ENCODE measurements at places on chromosomes 16 and 17.

DNA sequence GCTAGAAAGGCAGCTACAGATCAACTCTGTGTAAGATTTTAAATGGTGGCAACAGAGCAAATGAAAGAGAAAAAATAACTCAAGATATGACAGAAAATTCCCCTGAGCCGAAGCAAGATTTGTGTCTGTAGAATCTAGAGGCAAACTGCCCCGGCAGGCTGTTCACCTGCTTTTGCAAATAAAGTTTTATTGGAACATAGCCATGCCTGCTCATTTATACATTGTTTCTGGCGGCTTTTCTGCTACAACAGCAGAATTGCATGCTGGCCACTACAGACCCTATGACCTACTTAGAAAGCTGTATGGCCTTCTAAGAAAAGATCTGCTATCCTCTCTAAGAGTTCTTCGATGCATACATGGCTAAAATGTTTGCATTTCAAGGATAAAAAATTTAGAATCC lies 119.5 kb downstream of the SALL1 start:
- DNase-seq, result no peak

DNA sequence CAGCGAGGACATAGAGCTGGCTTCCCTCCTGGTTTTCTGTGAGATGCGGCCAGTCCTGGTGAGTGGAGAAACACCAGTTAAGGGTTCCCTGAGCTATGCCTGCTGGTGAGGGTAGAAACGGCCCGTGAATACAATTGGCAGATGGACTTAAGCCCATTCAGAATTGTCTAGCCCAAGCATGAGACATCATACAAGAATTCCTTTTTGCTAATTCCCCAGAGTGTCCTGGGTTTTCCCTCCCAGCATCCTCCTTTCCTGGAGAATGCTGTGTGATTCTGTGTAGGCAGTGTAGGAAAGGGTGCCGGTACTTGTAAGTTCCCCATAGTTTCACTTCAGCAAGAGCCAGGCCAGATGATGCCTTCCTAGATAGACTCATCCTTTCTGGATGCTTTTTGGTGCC lies 65.1 kb downstream of the SDR42E1 start:
- no peak for DNase-seq

- peak; percentile 84 for DNase-seq
Observed at GRCh38 chr17:42289611-42290181, 1.4 kb downstream of the STAT5A start.

DNA sequence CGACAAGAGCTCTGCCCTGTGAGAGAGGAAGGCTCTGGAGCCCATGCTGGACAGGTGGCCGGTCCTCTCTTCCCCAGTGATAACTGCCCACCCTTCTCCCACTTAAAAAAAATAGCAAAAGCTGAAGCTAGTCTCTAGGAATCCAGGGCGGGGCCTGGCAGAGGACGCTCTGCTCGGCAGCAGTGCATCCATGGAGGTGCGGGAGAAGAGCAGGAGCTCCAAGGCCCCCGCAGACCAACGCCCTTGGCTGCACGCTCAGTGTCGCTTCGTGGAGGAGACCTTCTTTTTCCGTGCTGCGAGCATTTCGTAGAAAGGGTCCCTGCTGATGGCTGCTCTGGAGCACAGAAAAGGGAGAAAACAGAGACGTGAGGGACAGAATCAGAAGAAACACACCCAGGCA lies 98.6 kb upstream of the DNAH17 start:
- DNase-seq, result no peak

DNA sequence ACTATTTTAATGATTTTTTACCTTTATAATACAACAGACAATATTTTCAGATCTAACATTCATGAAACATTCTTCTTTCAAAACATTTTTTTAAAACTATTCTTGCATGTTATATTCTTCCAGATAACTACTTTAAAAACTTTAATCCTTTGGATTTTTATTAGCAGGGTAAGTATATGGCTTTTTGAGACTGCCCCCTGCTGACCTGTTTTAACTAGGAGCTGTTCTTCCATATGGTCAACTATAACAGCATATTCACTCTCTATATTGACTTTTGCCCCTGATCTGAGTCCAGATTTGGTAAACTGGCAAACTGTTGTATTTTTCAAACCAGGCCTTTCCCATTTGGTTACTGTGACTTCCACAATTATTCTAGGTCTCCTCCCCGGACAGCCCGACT lies 16.5 kb downstream of the ZNF18 start:
- no peak for DNase-seq

DNA sequence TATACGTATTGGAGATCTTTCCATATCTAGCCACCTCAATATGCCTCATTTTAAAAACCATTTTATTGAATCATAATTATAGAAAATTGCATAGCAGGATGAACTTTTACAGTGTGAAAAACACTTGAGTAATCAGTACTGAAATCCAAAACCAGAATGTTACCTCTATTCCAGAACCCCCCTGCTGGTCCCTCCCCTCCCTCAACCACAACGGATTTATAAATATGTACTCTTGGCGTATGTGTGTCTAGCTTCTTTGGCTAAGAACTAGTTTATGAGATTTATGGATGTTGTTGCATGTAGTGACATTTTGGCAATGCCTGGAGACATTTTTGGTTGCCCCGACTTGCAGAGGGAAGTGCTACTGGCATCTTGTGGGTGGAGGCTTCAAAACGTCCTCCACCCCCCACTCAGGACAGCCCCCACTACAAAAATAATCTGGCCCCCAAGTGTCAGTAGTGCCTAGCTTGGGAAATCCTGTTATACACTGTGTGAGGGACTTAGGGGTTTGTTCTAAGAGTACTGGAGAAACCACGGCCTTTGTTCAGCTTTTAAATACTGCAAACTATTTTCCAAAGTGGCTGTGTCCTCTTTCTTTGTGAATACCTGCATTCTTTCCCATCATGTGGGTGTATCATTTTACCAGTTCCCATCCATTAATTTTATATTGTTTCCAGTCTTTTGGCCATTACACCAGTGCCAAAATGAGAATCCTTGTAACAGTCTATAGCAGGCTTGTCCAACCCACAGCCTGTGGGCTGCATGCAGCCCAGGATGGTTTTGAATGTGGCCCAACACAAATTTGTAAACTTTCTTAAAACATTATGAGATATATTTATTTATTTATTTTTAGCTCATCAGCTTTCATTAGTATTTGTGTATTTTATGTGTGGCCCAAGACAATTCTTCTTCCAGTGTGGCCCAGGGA lies 23.7 kb downstream of the ITPRIPL2 start:
- DNase-seq, result no peak

GRCh38 chr17:61144137-61144536 lies 255.5 kb upstream of the TBX2 start:
- DNase-seq, result no peak

- DNase-seq, result no peak
Observed at GRCh38 chr17:78819806-78820792, 20.5 kb downstream of the USP36 start.

GRCh38 chr17:38915639-38915995 lies 9.8 kb upstream of the LASP1NB start:
- no peak for DNase-seq

DNA sequence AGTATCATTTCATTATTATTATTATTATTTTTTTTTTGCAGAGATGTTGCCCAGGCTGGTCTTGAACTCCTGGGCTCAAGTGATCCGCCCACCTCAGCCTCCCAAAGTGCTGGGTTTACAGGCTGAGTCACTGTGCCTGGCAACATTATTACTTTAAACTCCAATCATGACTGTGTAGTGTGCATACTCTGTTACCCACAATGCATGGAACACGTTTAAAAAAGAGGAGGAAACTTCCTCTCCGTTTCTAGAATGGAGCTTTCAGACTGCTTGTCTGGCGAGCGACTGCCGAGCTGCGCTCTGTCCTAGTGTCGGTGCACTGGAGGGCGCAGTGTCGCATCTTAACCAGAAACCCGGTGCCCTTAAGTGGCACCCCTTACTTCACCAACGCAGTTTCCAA lies 22.1 kb upstream of the FASN start:
- peak; percentile 36 for DNase-seq

GRCh38 chr17:32693194-32693897 lies 183.6 kb downstream of the MYO1D start:
- no peak for DNase-seq

DNA sequence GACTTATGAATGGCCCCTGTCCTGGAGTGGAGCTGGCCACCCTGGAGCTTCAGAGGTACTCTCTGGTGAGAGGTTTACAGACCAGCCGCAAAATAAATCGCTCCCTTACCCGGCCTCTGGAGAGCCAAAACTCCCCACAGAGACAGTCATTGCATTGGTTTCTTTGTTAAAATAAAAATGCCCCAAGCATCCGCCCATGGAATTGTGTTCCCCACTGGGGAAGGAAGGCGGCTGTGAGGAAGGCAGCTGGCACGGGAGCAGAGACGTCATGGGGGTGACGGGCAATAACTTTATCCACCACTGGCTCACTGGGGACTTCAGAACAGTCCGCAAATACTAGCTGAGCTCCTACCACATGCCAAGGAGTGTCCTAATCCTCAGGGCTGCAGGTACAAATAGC lies 266.2 kb upstream of the FOXF1 start:
- DNase-seq, result no peak

DNA sequence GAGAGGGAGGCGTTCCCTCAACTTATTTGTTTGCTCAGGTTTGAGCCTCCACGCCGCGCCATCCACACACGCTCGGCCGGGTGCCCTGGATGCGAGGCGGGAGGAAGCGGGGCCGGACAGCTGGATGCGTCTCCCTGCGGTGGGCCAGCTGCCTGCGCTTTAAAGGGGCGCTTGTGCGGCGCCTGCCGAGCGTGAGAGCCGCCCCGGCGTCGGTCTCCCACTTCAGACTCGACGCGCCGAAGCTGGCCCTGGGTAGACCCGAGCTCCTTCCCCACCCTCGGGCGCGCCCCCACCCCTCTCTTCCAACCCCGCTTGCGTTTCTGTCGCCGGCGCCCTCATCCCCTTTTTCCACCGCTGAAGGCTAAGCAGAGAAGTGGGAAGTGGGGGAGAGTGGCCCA lies 527 bp upstream of the CHAD start:
- no peak for DNase-seq

DNA sequence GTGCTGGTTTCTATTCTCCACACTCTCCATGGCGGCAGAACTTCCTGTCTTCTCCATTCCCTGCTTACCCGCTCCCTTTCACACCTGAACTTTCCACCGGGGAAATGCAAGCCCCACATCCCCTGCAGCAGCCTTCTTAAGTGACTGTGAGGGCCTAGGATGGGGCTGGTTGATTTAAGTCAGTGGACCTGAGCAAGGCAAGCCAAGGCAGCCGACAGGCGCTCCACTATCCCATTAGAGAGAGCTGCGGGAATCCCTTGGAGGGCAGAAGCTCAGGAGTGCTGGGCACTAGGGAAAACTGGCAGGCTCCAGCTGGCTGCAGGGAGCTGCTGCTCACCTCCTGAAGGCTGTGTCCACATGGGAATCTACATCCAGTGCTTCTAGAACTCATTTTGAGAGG lies 36.1 kb upstream of the SLC25A19 start:
- no peak for DNase-seq

DNA sequence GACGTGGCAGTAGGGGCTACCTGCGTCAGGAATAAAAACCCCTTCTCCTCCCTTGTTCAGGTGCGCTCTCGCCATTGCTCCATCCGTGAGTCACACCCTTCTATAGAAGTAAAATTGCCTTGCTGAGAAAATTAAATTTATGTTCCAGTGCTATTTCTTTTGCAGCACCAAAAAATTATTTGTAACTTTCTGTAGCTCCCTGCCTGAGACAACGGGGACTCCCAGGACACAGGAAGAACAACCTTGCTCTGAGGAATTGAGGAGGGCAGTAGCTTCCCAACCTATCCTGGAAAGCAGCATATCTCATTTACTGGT lies 85.4 kb downstream of the EMP2 start:
- no peak for DNase-seq

GRCh38 chr17:20315311-20315710 lies 152.0 kb downstream of the LGALS9B start:
- DNase-seq, result no peak

DNA sequence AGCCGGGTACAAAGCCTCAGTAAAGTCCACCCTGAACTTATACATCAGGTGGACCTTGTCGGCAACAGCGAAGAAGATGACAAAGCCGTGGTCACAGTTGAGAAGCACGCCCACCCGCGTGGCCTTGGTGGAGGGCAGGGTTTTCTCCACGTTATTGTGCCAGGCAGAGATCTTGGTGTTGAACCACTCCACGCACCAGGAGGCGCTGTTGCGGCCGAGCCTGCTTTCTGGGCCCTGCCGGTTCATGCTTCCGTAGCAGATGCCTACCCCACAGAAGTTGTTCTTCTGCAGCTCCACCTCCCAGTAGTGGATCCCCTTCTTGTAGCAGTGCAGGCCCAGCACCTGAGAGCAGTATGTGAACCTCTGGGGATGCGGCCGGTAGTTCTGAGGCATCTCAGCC lies 22.1 kb downstream of the TRIM25 start:
- peak; percentile 46 for DNase-seq

GRCh38 chr16:66295213-66295612 lies 71.3 kb upstream of the CDH5 start:
- DNase-seq, result no peak

DNA sequence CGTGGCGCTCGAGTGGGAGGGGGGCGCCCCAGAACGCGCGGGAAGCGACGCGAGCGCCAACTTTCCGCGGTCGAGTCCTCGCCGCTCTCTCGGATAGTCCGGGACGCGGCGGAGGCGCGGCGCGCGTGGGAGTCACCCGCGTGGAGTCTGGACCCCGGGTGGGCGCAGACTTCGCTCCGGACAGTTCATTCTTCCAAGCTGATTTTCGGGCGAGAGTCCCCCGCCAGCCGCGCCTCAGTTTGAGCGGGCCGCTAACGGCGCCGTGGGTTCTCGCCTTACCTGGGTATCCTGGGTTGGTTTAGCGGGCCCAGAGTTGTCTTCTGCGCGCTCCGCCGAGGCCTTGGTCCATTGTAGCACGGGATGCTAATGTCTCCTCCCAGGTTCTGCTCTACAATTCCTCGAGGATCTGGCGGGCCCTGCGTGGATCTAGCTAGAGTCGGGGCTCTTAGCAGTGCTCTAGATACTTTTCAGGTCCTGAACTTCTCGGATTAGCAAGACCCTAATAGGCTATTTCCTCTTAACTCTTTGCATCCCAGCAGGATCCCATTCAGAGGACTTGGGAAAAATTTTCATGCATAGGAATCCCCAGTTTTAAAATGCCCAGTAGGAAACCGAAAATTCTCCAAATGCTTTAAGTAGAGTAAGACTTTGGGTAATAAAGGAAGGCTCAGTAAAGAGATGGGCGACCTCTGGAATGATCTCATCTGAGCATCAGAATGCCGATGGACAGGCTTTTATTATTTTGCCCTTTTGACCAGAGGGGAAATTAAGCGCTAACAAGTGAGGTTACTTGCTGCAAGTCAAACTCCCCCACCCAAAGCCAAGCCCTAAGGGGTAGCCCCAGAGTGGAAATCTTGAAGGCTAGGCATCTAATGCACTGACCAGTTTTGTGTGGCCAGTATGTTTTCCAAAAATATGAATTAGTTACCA lies 537 bp upstream of the GJC1 start:
- peak; percentile 12 for DNase-seq

All from suppressor macrophage (primary cell).